ENCODE measurements at places on chromosomes 4 and X. TPM values are rescaled to one million over a fixed set of nuclear protein-coding genes. Genes with fewer than 3 reads are reported as not detected.

BTC gene
- 3.0 TPM for polyA plus RNA-seq

TMEM156 gene
- polyA plus RNA-seq: 1.1 TPM

TAF7L gene
- polyA plus RNA-seq: 0.06 TPM

SPANXN3 gene
- polyA plus RNA-seq: not detected

SOWAHB gene
- 1.9 TPM for polyA plus RNA-seq

ALPK1 gene
- polyA plus RNA-seq: 8.9 TPM

VEGFD gene
- 6.1 TPM for polyA plus RNA-seq

F8 gene
- 6.1 TPM for polyA plus RNA-seq

AREG gene
- polyA plus RNA-seq: 5.3 TPM

ZNF630 gene
- polyA plus RNA-seq: 0.98 TPM
